ENCODE measurements at places on chromosomes 16 and 17. TPM values are rescaled to one million over a fixed set of nuclear protein-coding genes. Genes with fewer than 3 reads are reported as not detected.

DNA sequence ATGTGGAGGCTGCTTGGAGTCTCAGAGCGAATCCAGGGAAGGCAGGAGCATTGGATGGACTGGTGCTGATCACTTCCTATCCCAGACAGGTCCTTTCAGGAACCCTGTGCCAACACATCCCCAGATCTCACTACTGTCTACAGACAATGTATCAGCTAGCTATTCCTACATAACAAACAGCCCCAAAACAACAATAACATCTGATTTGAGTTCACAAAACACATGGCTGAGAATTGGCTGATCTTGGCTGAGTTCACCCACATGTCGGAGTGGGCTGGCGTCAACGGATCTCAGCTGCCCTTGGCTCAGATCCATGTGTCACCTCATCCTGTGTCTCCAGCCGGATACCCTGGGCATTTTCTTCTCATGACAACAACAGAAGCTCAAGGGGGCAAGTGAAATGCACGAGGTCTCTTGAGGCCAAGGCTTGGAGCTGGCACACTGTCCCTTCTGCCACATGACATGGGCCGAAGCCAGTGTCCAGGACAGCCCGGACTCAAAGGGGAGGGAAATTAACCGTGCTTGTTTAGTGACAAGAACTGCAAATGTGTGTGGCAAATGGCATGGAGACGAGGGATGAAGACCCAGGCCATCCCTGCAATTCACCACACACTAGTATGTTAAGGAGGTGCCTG lies 18.7 kb downstream of the SNX20 start:
- H3K27ac ChIP-seq = no peak overlapping the region
- no peak for DNase-seq
- H3K36me3 ChIP-seq = no peaks in the 10 kb centered on the region
- no peak overlapping the region for H3K4me3 ChIP-seq
- H3K4me1 ChIP-seq = peaks cover 8% of the 10 kb centered on the region

The DYNC1LI2 gene
- total RNA-seq = 122 TPM

The RGS9 gene
- total RNA-seq = 8.7 TPM

DNA sequence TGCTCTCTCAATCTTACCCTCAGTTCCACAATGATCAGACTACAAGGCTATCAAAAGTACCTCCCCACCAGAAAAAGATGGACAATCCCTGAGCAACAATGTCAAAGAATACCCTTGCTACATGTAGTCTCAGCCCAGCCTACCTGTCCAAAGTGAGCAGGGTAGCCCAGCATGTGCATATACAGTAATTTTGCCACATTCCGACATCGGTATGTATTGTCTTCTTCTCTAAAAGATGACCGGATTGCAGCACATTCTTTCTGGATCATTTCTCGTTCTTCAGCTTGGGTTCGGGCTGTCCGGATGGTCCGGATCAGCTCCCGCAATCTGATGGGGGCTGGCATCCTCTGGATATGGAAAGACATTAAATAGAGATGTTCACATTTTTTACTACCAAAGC lies 19.5 kb downstream of the AP1G1 start:
- DNase-seq = no peak
- no peak overlapping the region for H3K4me3 ChIP-seq
- H3K27ac ChIP-seq = no peak overlapping the region

DNA sequence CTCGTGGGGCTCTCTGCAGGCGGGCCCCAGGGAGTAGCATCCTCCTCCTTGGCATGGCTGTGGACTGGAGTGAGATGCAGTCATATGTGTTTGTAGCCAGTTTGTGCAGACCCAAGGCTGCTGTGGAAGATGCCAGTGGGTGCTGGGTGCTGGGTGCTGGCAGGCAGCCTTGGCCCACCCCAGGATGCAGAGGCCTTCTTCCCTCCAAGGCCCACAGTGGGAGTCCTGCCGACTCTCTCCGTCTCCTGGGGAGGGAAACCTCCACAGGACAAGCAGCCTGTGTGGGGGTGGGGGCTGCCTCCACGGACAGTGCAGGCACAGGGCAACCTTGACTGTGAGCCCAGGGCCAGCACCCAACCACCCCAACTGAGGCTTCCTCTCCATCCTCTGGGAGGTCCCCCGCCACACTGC lies 13.8 kb upstream of the TMEM92 start:
- peaks cover 7% of the 10 kb centered on the region for H3K4me1 ChIP-seq
- H3K27ac ChIP-seq = no peak overlapping the region
- DNase-seq = peak; percentile 54
- H3K36me3 ChIP-seq = no peaks in the 10 kb centered on the region

DNA sequence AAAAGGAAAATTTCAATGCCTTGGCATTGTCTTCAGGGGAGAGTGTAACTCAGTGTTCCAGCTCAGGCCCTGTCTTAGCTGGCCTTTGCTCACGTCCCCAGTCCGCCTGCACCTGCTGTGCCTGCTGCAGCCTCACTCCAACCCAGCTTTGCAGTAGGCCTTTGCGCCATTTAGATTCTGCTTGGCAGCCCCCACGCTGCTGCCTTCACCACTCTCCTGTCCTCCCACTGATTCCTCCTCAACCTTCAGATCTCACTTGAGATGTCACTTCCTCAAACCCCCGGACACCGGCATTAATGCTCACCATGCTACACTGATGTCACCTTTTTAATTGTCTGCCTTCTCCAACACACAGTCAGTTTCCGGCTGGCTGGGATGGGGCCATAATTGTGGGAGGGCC lies 166.2 kb downstream of the SHISA9 start:
- DNase-seq = no peak
- no peak overlapping the region for H3K4me3 ChIP-seq
- no peaks in the 10 kb centered on the region for H3K27me3 ChIP-seq
- no peaks in the 10 kb centered on the region for H3K36me3 ChIP-seq

Data from upper lobe of right lung (tissue), 1 donor.